ENCODE measurements at places on chromosomes 7 and 10. TPM values are rescaled to one million over a fixed set of nuclear protein-coding genes. Genes with fewer than 3 reads are reported as not detected.

DNA sequence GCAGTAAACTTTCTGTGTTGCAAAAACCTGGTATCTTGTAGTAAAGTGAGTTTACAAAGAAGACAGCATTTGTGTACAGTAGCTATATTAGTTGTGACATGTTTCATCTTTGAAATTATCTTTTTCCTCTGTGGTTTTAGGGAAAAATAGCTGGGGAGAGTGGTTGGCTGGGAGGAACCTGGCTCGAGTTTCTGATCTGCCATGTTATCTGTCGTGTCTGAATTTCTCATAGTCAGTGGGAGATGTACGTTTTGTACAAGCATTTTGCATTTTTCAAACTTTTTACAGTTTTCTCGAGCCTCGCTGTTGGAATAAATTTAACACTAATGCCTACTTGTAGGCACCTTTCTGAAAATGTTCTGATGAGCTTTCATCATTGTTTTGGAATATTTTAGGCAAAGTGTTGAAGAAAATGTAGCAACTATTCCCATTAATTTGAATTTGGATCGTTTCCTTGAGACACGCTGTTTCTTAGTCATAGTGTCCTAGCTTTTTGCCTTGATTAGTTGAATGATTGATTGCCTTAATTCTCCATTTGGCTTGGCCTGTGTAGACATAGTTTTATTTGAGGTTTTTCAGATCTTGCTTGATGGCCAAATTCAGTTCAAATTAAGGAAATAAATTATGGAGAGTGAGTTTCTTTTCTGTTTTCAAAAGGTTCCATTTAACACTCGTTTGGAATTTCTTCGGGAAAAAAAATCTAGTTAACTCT, 65.1 kb downstream of the CAMK1D start:
- no peak overlapping the region for H3K4me3 ChIP-seq
- H3K36me3 ChIP-seq, result no peaks in the 10 kb centered on the region
- no peaks in the 10 kb centered on the region for H3K27me3 ChIP-seq
- DNase-seq, result no peak

DNA sequence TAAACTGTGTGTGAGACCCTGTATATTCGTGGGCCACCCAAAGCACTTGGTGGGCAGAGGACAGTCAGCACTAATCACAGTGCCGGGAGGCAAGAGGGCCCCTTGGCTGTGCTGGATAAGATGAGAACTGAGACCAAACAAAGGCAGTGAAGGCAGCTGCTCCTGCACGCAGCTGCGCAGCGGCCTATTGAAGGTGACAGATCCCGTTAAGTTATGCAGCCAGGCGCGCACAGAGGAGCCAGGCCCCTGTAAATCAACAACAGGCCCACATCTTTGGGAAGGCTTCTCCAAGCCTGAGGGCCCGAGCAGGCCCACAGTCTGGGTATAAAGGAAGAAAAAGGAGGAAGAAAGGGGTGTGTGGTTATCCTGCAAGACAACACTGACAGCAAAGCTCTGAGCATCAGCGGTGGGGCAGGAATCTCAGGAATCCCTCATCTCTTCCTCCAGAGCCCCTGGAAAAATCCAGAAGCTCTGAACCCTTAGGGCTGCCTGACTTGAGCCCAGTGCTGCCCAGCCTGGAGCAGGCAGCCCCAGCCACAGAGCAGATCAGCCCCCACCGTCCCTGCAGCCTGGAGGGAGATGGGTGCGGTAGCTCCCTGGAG, 154.2 kb downstream of the ARHGAP12 start:
- H3K4me3 ChIP-seq, result no peak overlapping the region
- H3K27me3 ChIP-seq, result no peaks in the 10 kb centered on the region
- H3K27ac ChIP-seq, result no peak overlapping the region
- DNase-seq, result no peak

- DNase-seq, result no peak
- H3K36me3 ChIP-seq, result no peaks in the 10 kb centered on the region
- H3K4me3 ChIP-seq, result no peak overlapping the region
- H3K4me1 ChIP-seq, result no peaks in the 10 kb centered on the region
Observed at GRCh38 chr7:83514977-83515376, 134.0 kb downstream of the SEMA3E start.

DNA sequence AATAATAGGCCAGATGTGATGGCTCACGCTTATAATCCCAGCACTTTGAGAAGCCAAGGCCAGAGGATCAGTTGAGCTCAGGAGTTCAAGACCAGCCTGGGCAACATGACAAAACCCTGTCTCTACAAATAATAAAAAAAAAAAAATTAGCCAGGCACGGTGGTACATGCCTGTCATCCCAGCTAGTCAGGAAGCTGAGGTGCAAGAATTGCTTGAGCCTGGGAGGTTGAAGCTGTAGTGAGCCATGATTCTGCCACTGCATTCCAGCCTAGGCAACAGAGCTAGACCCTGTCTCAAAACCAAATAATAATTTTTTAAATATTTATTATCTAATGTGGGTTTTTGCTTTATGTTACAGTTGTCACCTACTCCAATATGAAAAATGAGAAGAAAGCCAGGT, 178.9 kb downstream of the ADK start:
- no peak overlapping the region for H3K4me3 ChIP-seq
- H3K36me3 ChIP-seq, result no peaks in the 10 kb centered on the region
- H3K4me1 ChIP-seq, result no peaks in the 10 kb centered on the region
- no peak for DNase-seq

DNA sequence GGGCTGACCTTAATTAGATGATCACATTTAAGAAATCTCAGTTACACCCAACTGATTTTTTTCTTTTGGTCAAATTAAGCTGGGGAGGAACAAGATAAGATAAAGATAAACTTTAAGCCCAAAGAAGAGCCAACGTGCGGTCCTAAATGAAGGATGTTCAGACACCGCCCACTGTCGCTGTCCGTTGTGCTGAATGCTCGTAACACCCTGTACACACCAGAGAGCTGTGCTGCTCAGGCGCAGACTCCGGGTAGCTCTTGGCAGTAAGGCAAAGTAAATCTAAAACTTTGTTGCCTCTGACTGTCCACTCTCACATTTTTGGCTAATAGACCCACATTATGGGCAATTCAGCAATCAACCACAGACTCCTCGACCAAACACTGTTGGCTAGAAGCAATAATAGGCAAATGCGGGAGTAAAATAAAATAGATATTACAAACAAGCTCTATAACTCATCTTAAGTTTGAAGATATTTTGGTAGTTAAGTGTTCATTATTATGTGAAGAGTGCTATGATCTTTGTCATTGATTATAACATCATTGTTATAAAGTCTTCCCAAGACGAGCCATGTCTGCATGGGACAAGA, 57.1 kb downstream of the PLPP4 start:
- H3K36me3 ChIP-seq, result no peaks in the 10 kb centered on the region
- H3K27ac ChIP-seq, result no peak overlapping the region
- DNase-seq, result peak; percentile 73
- no peak overlapping the region for H3K4me3 ChIP-seq

DNA sequence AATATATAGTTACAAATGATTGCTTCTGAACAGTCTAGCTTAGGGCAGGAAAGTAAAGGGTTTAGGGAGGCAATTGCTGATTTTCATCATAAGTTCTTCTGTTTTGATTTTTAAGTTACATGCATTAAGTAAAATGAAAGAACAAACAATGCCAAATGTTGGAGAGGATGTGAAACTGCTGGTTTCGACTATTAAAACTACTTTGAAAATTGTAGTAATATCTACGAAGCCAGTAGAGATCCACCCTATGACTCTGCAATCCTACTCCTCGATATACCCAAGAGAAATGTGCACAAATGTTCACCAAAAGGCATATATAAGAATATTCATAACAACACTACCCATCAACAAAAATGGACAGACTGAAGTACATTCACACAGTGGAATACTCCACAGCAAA, 24.3 kb downstream of the PDZD8 start:
- no peak overlapping the region for H3K4me3 ChIP-seq
- H3K4me1 ChIP-seq, result peaks cover 30% of the 10 kb centered on the region
- no peaks in the 10 kb centered on the region for H3K36me3 ChIP-seq
- H3K27ac ChIP-seq, result no peak overlapping the region

CYP26C1 gene
- 0.09 TPM for total RNA-seq

Measured in Caco-2 (cell line).